Substantia nigra (tissue), 51 donors: ENCODE measurements at places on chromosomes 5 and 9.
A peak's percentile ranks its signal among the peaks of the same experiment; 100 is the strongest.

DNA sequence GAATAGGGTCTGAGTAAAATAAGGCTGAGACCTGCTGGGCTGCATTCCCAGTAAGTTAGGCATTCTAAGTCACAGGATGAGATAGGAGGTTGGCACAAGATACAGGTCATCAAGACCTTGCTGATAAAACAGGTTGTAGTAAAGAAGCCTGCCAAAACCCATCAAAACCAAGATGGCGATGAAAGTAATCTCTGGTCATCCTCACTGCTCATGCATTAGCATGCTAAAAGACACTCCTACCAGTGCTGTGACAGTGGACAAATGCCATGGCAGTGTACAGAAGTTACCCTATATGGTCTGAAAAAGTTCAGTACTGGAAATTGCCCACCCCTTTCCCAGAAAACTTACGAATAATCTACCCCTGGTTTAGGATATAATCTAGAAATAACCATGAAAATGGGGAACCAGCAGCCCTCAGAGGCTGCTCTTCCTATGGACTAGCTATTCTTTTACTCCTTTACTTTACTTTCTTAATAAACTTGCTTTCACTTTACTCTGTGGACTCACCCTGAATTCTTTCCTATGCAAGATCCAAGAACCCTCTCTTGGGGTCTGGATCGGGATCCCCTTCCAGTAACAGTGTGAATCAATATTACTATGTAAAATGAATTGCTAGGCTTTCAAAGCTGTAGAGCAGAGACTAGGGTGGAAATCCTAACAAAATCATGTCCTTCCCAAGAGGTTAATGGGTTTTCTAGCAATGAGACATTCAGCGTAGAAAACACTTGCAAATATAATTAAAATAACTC, 257.8 kb downstream of the KIAA0825 start:
- DNase-seq = no peak

DNA sequence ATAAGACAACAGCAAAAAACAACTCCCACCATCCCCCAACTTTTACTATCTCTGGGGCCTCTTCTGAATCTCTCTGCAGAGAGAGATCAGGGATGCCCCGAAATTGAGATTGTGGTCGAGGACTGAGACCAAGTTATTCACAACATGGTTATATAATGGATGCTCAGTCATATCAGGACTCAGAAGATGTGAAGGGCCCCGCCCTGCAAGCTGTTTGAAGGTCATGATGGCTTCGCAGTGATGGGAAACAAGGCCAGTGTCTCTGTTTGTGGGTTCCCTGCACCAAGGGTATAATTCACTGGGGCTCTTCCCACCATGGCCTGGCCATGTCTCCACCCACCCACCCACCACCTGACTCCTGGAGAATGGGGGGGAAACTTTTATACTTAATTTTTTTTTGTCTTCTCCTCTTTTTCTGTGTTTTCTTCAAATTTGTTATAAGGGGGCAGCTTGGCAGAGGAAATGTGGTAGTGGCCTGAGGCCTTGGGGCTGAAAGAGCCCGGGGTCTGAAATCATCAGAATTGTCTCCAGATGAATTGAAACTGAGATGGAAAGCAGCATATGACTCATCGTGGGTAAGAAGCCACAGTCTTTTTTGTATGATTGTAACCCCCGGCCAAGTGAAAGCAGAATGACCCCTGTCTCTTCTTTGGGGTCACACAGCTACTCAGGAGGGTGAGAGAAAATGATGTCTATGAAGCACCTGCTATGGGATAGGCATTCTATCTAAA, 15.0 kb upstream of the TEX48 start:
- DNase-seq = no peak

DNA sequence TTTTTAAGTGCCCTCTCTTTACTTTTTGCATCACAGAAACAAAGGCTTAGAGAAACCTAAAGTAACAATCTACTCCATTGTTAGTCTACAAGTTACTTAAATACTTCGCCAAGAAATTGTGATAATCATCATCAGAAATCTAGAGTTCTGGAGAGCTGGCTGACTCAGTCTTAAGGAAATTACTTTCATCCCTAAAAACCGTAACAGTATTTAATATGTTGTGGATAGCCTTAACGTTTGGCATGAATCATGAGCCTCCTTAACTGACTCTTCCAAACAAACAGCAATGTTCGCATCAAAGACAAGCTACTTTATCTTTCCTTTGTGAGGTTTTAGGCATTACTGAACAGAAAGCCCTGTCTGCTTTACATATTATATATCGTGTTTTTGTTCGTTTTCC, 128.7 kb downstream of the NIPBL start:
- DNase-seq = no peak

DNA sequence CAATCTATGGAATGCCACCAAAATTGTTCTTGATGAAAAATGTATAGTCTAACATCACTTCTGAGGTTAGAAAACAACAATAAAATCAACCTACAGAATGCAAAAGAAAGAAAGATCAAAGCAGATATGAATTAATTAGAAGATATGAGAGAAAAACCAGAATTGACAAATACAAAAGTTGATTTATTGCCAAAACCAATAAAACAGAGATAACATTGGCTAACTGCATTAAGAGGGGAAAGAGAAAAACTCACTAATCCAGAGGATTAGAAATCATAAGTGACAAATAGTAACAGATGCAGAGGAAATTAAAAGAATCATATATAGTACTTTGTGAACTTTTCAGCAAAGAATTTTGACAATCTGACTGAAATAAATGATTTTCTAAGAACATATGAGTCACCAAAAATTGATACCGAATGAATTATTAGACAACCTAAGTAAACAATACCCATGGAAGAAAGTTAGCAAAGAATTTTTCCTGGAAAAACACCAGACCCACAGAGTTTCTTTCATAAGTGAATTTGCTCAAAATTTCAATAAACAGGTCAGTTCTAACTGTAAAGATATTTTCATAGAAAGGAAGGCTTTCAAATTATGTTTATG, 167.7 kb downstream of the AOPEP start:
- no peak for DNase-seq

GRCh38 chr5:10030219-10030831, 219.4 kb downstream of the ATPSCKMT start:
- no peak for DNase-seq

DNA sequence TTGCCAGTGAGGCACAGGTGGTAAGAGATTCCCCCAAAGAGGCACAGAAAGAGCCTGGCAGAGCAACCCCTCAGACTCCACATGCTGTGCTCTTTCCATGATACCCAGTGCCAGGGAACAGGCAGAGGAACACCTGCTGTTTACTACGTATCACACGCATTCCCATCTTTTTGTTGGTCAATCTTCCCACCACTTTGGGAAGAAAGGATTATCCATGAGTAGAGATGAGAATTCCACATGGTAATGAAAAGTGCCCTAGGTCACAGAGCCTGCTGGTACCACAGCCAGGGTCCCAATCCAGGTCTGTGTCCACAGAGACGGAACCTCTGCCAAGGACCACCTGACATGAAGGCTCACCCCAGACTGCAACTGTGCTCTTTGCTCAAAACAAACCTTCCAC, 86.6 kb downstream of the LHFPL2 start:
- no peak for DNase-seq

- DNase-seq = no peak
Measured at GRCh38 chr9:95316794-95317118, 753 bp downstream of the FANCC start.

GRCh38 chr5:167993771-167994170, 297.7 kb upstream of the WWC1 start:
- no peak for DNase-seq

GRCh38 chr5:6454628-6455053, 6.0 kb downstream of the UBE2QL1 start:
- DNase-seq = no peak

- no peak for DNase-seq
Measured at GRCh38 chr9:12988258-12988657, 213.4 kb downstream of the LURAP1L start.

DNA sequence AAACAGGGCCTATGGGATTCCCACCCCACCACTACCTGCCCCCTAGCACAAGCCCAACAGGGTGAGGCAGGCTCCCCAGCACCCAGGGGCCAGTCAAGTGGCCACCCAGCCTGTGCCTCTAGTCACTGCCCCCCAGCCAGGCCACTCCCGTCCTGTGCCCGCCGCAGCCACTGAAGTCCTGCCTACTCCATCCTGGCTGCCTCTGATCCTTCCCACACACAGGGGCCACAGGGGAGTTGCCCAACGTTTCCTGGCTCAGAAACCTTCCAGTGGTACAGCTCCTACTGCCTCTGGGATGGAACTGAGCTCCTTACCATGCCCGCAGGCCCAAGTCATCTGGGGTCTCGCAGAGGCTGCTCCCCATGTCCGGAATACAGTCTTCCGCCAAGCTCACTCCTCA, 70.2 kb upstream of the STXBP1 start:
- DNase-seq = no peak

GRCh38 chr9:68705531-68706362, 707 bp downstream of the PIP5K1B start:
- DNase-seq = peak; percentile 19

DNA sequence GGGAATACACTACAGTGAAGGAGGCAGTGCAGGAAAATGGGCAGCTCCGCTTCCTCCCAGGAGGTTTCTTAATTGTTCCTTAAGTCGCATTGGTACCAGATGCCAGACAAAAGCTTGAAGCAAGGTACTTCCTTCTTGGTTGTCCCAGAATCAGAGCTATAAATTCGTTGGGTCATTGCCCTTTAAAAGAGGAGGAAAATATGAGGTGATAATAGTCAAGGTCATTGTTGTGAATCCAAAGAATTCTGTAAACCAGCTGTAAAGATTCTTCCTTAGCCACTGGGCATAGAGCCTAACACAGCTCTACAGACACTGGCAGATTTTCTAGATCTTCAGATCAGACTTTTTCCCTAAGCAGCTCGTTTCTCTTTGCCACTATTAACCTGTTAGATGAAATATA, 444.1 kb upstream of the TLE4 start:
- DNase-seq = no peak

- no peak for DNase-seq
Measured at GRCh38 chr5:1536871-1537602, 13.3 kb upstream of the LPCAT1 start.

GRCh38 chr5:154776167-154776566, 21.0 kb downstream of the LARP1 start:
- no peak for DNase-seq

DNA sequence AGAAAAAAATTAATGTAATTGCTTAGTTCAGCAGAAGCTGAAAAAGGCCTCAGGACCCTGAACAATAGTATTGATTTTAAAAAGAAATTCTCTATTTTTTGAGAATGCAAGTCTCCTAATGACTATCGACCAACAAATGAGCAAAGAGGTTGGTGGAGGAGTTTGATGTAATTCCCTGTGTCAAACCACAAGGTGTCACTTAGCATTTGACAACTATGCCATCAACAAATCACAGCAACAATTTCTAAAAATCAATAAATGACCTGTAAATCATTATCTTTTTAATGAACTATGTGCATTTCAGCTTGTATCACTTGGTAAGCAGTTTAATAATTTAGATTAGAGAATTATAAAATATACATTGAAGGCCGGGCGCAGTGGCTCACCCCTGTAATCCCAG, 133.7 kb downstream of the PRELID2 start:
- DNase-seq = no peak

DNA sequence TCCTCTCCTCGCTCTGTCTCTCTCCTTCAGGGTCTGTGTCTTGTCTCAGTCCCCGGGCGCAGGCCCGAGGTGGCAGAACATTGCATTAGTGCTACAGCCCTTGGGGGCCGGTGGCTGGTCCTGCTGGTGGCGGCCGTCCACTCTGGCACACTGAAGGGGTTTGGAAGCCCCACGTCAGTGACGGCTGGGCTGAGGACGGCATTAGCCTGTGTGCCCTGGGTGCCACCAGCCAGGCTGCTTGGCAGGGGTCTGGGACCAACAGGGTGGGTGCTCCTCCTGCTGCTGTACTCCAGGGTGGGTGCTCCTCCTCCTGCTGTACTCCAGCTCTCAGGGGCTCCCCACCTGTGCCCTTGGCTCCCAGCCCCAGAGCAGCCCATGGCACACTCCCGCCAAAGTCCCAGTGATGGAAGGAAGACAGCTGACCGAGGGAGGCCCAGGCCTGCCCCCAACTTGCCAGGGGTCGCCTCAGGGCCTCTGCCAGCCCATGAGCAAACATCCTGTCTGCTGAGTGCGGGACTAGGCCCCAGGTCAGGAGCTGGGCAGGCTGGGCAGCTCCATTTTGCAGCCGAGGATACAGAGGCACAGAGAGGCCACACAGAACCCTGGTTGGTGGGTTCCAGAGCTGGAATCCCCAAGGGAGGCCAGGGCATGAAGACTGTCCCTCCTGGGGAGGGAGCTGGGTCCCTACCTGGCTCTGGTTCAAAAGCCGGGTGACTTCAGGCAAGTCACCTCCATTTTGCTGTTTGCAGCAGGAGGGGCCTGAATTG, 27.3 kb downstream of the SARDH start:
- no peak for DNase-seq

- no peak for DNase-seq
Measured at GRCh38 chr5:56019306-56020272, 24.8 kb upstream of the IL6ST start.

GRCh38 chr9:126625329-126626126, 11.8 kb downstream of the LMX1B start:
- DNase-seq = no peak

- DNase-seq = no peak
Measured at GRCh38 chr9:114612272-114612923, 1.3 kb downstream of the TMEM268 start.

- DNase-seq = no peak
Measured at GRCh38 chr5:119379942-119380547, 24.2 kb downstream of the TNFAIP8 start.

GRCh38 chr5:75824323-75824722, 107.1 kb upstream of the POC5 start:
- no peak for DNase-seq

GRCh38 chr9:68825762-68826472, 120.9 kb downstream of the PIP5K1B start:
- no peak for DNase-seq

- DNase-seq = no peak
Measured at GRCh38 chr5:9054821-9055589, 490.9 kb downstream of the SEMA5A start.

- DNase-seq = no peak
Measured at GRCh38 chr5:86974955-86975354, 292.7 kb upstream of the RASA1 start.

DNA sequence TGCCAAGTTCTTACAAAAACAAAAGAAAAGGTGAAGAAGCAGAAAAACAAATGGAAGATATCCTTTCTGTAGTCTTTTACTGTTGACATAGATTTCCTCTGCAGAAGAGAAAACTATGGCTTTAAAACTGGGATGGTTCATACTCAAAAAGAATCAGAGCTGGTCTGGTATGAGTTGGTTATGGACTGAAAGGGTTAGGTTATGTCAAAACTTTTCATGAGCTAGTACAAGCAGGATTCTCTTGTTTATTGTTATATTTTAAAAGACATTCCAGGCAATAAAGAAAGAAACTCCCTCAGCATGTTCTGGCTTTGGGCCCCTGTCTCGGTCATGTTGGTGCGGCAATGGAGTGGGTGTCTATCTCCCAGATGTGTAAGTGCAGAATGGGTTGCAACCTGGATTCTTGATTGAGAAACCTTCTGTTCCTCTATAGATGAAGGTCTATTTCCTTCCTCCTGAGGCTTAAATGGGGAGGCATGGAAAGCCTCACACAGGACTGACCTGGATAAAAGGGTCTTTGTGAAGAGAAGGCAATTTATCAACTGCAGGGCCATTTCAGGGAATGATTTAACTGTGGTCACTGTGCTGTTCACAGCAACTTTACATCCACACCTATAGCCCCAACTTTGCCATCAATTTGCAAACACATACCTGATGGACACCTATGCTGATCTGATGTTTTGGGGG, 209.6 kb upstream of the TNC start:
- no peak for DNase-seq
